Upper lobe of right lung (tissue), 1 donor: ENCODE measurements at places on chromosomes 6 and 20.

DNA sequence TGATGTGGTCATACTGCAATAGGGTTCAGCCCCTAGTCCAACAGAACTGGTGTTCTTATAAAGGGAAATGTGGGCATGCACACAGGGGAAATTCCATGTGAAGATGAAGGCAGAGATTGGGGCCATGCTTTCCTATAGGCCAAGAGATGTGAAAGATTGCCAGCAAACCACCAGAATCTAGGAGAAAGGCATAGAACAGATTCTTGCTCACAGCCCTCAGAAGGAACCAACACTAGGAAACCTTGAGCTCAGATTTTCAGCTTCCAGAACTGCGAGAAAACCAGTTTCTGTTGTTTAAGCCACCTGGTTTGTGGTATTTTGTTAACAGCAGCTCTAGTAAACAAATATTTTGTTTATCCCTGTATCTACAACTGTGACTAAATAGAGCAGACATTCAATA lies 197.6 kb upstream of the CITED2 start:
- H3K36me3 ChIP-seq: no peaks in the 10 kb centered on the region
- no peak overlapping the region for H3K27ac ChIP-seq
- H3K4me1 ChIP-seq: peaks cover 12% of the 10 kb centered on the region
- no peaks in the 10 kb centered on the region for H3K27me3 ChIP-seq

GRCh38 chr6:147707524-147707923 lies 199.0 kb downstream of the SAMD5 start:
- H3K27ac ChIP-seq: no peak overlapping the region
- H3K27me3 ChIP-seq: no peaks in the 10 kb centered on the region
- H3K36me3 ChIP-seq: no peaks in the 10 kb centered on the region
- no peaks in the 10 kb centered on the region for H3K4me1 ChIP-seq

DNA sequence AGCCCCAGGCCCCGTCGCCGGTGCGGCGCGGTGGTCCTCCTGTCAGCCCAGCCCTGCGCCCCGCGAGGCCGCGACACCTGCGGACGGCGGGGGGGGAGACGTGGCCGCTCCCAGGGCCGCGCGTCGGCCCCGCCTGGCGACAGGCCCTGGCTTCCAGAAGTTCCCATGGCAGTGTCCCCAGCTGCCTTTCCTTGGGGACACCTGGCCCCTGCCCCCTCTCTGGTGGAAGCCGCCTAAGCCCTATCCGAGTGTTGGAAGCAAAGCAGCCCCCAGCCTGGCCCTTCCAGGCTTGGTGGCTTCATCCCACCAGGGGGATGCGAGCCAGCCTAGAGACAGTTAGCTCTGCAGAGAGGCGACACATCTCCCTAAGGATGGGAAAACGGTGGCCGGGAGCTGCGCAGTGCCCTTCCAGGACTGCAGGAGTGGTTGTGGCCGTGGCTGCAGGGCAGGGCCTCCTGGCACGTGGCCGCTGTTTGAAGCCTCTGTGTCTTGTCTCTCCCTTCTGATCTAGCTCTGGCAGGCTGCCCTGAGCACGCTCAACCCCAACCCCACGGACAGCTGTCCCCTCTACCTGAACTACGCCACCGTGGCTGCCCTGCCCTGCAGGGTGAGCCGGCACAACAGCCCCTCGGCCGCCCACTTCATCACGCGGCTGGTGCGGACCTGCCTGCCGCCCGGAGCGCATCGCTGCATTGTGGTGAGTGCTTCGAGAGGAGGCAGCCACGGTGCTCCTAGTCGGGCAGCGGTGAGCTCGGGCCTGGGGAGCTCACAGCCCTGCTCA lies 816 bp downstream of the NPEPL1 start:
- no peaks in the 10 kb centered on the region for H3K27me3 ChIP-seq
- peak overlapping the region; percentile 60 for H3K4me3 ChIP-seq
- peaks cover 34% of the 10 kb centered on the region for H3K4me1 ChIP-seq
- peak; percentile 77 for DNase-seq
- peak overlapping the region; percentile 86 for H3K27ac ChIP-seq

DNA sequence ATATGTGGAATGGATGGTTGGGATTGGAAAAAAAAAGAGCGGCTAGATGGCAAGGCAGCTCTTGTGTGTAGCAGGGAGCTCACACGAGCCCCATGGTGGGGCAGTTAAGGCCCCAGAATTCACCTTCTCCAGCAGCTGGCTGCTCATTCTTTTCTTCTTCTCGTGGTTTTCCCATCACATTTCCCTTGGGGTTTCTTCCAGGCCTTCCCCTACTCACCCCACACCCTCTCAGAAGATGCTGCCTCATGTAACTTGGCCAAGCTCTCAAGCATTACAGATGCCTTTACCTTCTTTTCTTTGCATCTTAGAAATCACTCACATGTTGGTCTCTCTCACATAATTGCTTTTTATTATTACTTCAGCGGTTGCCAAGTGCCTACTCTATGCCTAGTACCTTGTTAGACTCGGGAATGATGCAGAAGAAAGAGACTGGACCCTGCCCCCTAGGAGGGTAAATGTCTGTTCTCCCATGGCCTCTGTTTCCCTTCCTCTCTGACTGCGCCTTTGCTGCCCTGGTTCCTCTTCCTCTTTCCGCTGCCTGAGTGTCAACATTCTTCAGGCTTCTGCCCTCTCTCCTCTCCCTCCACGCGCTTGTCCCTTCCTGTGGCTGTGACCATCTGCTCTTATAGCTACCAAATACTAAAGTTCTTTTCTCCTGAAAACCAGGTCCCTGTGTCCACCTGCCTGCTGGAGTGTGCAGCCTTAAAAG lies 28.6 kb downstream of the PPARD start:
- no peaks in the 10 kb centered on the region for H3K27me3 ChIP-seq
- no peak overlapping the region for H3K4me3 ChIP-seq
- H3K4me1 ChIP-seq: peaks cover 34% of the 10 kb centered on the region
- H3K27ac ChIP-seq: peak overlapping the region; percentile 58
- no peaks in the 10 kb centered on the region for H3K36me3 ChIP-seq

DNA sequence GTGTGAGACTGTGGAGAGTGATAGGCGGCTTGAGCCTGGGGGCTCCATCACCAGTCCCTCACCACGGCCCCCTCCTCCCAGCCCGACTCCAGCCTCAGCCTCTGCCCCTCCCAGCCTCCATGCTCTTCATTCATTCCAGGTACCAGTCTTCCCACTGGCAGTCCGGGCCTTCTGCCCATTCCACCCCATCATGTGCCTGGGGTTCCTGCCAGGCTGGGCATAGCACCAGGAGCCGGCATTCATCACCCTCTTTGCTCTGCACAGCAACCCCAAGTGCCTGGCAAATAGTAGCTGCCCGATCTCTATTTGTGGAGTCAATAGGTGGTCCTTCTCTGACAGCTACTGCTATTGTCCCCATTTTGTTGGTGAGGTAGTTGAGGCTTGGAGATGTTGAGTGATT lies 39.6 kb upstream of the GTSF1L start:
- no peaks in the 10 kb centered on the region for H3K4me1 ChIP-seq
- H3K4me3 ChIP-seq: no peak overlapping the region
- no peaks in the 10 kb centered on the region for H3K36me3 ChIP-seq
- DNase-seq: no peak
- no peak overlapping the region for H3K27ac ChIP-seq
- H3K27me3 ChIP-seq: peaks cover 31% of the 10 kb centered on the region

DNA sequence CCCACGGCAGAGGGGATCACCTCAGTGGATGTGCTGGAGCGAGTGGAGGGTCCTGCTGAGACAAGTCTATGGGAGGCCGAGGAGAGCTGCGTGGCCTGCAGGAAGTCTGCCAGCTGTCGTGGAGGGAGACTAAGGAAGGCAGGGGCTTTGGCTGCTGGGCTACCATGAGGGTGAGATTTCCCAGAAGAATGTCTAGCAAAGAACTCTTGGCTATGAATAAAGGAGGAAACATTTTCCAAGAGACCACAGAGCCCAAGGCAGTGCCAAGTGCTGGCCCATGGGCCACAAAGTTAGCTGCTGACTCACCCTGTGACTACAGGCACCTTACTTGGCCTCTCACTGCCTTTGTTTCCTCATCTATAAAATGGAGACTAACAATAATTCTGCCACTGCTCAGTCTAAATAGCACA lies 73.4 kb downstream of the PRDM1 start:
- H3K4me1 ChIP-seq: no peaks in the 10 kb centered on the region
- H3K27ac ChIP-seq: no peak overlapping the region
- DNase-seq: no peak
- H3K4me3 ChIP-seq: no peak overlapping the region
- H3K36me3 ChIP-seq: no peaks in the 10 kb centered on the region
- H3K27me3 ChIP-seq: no peaks in the 10 kb centered on the region

DNA sequence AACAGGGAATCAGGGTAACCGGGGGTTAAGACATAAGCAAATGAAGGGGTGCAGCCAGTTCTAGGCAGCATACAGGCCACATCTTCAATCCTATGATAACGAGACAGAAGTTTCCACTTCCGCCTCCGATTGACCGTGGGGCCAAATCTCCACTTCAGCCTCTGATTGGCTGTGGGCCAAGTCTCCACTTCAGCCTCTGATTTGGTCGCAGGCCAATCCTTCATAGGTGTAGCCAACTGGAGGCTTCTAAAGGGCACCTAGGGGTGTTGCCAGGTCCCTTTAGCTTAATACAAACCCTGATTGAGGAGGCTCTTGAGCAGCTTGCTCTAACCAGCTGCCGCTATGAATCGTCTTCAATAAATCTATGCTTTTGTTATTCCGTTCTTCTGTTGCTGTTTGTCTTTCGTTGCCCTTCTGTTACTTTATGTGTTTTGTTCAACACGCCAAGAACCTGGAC lies 2.1 kb upstream of the ERGIC3 start:
- peak; percentile 76 for DNase-seq
- H3K27ac ChIP-seq: no peak overlapping the region
- H3K36me3 ChIP-seq: no peaks in the 10 kb centered on the region

GRCh38 chr6:149372062-149372461 lies 28.0 kb upstream of the SUMO4 start:
- H3K27ac ChIP-seq: no peak overlapping the region
- no peaks in the 10 kb centered on the region for H3K27me3 ChIP-seq
- peaks cover 4% of the 10 kb centered on the region for H3K4me1 ChIP-seq
- no peak overlapping the region for H3K4me3 ChIP-seq
- DNase-seq: no peak

GRCh38 chr6:24936641-24937317 lies 1.0 kb upstream of the RIPOR2 start:
- no peaks in the 10 kb centered on the region for H3K36me3 ChIP-seq
- H3K4me3 ChIP-seq: no peak overlapping the region
- no peak overlapping the region for H3K27ac ChIP-seq
- no peaks in the 10 kb centered on the region for H3K27me3 ChIP-seq
- no peak for DNase-seq
- H3K4me1 ChIP-seq: peaks cover 2% of the 10 kb centered on the region

DNA sequence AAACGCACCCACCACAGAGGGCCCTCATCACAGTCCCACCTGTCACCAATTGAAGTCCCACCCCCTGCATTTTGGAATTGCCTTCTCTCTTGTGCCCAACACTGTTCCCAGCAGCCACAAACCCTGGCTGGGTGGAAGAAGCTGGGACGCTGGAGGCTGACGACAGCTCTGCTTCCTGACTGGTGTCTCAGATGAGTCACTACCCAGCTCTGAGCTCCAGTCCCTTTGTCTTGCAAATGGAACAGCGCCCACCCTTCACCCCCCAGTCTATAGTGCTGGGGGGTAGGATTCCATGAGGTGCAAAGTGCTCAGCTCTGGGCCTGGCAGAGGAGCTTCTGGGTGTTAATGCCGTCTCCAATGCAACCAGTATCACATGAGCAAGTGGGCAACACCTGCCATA lies 85.3 kb downstream of the DLGAP4 start:
- H3K36me3 ChIP-seq: no peaks in the 10 kb centered on the region
- no peak overlapping the region for H3K27ac ChIP-seq
- H3K4me1 ChIP-seq: no peaks in the 10 kb centered on the region
- no peak overlapping the region for H3K4me3 ChIP-seq
- no peaks in the 10 kb centered on the region for H3K27me3 ChIP-seq

- no peak for DNase-seq
- no peak overlapping the region for H3K4me3 ChIP-seq
- no peaks in the 10 kb centered on the region for H3K27me3 ChIP-seq
- no peaks in the 10 kb centered on the region for H3K36me3 ChIP-seq
- H3K27ac ChIP-seq: no peak overlapping the region
Observed at GRCh38 chr20:13024596-13024995, 15.8 kb downstream of the SPTLC3 start.

- no peaks in the 10 kb centered on the region for H3K4me1 ChIP-seq
- no peaks in the 10 kb centered on the region for H3K36me3 ChIP-seq
- DNase-seq: no peak
- H3K27me3 ChIP-seq: peaks cover 6% of the 10 kb centered on the region
- no peak overlapping the region for H3K4me3 ChIP-seq
- H3K27ac ChIP-seq: no peak overlapping the region
Observed at GRCh38 chr20:23926944-23927872, 47.7 kb upstream of the CST5 start.
